CD4-positive, alpha-beta T cell treated with Interleukin-15 for 4 hours (primary cell): ENCODE measurements at places on chromosomes 7 and 10.
A peak's percentile ranks its signal among the peaks of the same experiment; 100 is the strongest.

GRCh38 chr7:32390210-32390609, 100.0 kb downstream of the LSM5 start:
- DNase-seq = no peak

DNA sequence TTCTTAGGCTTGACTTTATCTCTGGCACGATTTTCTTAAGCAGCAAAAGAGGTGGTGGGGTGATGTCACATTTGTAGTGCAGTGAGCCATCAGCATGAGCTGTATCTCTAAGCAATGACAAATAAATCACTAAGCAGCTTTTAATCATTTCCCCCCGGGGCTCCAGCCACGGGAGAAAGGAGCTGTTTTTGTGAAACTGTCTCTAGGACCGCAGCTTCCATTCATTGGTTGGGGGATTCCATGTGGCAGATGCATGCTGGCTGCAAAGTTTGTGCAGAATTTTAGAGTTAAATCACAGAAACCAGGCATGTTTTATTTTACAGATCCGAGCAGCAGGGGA, 464 bp downstream of the KIAA1217 start:
- DNase-seq = no peak

GRCh38 chr10:124288486-124288885, 130.2 kb downstream of the OAT start:
- DNase-seq = no peak

DNA sequence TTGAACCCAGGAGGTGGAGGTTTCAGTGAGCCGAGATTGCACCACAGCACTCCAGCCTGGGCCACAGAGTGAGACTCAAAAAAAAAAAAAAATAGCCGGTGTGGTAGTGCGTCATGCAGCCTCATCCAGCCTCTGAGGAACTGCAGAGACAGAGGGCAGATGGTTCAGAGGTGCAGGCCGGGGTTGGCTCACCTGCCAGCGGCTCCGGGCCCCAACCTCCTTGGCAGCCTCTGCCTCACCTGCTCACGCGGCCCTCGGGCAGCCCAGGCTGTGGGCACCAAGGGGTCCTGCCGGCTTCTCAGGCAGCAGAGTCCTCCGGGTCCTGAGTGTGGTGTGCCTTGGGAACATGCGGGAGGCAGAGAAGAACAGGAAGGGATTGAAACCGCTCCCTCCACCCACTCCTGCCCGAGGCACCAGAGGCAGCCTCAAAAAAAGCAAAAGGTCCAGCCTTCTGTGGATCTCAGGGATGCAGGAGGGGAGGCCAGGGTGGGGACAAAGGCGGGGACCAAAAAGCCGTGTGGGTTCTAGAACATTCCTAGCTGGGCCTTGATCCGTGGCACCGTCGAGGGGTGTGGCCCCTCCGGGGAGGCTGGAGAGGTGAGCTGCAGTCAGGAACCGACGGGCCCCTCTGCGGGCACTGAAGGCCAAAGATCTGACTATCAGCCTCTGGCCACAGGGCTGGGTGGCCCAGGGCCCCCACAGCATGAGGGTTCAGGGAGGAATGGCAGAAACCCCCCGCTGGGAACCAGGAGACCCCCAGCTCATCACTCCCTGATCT, 55.4 kb upstream of the DNAJB6 start:
- no peak for DNase-seq

DNA sequence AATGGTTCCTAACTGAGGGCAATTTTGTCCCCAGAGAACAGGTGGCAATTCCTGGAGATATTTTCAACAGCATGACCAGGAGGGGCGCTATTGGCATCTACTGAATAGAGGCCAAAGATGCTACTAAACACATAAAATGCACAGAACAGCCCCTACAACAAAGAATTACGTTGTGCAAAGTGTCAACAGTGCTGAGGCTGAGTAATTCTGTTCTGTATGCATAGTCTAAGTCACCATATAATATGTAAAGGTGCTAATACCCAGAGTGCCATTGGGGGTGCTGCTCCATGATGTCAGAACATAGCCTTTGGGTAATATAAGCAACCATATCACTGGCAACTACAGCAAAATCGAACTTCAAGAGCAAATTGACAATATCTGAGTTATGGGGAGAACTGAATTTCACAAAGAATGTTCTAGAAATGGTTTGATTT, 213.3 kb upstream of the PHYHIPL start:
- no peak for DNase-seq

DNA sequence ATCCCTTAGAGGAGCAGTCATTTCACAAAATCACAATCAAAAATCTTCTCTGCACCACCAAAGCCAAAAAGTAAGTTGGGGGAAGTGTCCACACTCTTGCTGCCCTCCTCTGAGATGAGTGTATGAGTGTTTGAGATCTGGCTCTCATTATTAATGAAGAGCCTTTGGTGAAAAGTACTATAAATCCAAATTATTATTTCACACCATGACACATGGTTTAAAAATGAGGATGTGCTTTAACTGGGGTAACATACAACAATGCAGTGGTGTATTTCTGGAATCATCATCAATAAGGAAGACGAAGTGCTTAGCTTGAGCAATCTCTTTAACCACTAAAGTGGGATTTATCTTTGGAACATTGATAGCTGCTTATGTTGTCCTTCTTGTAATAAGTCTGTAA, 114.2 kb upstream of the ADAM12 start:
- DNase-seq = no peak

DNA sequence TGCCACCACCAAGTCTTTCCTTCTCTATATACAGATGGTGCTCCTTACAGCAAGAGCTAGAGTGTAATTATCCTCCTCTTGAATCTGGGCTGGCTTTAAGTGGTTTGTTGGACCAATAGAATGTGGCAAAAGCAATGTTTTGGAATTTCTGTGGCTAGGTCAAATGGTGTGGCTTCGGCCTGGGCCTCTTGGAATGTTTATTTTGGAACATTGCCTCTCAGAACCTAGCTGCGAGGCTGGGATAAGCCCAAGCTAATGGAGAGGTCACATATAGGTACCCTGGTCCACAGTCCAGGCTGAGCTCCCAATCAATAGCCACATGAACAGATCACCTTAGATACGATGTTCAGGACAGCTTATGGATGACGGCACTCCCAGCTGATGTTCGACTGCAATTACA, 556.7 kb downstream of the TYW1 start:
- DNase-seq = no peak

DNA sequence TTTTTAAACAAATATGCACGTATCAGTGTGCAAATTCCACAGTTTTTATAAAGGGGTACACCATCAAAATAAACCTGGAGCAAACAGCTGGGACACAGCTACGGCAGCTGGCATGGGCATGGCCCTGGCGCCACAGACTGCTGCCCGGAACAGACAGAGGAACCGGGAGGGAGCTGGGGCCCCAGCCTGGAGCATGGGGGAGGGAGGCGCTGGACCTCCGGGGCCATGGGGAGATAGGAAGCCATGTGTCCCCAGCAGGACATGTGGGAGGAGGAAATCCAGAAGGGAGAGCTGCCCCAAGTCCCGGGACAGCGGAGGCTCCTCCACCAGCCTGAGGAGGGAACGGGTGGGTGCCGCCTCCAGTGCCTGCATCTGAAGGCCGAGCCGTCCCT, 180.1 kb downstream of the MAD1L1 start:
- DNase-seq = no peak

DNA sequence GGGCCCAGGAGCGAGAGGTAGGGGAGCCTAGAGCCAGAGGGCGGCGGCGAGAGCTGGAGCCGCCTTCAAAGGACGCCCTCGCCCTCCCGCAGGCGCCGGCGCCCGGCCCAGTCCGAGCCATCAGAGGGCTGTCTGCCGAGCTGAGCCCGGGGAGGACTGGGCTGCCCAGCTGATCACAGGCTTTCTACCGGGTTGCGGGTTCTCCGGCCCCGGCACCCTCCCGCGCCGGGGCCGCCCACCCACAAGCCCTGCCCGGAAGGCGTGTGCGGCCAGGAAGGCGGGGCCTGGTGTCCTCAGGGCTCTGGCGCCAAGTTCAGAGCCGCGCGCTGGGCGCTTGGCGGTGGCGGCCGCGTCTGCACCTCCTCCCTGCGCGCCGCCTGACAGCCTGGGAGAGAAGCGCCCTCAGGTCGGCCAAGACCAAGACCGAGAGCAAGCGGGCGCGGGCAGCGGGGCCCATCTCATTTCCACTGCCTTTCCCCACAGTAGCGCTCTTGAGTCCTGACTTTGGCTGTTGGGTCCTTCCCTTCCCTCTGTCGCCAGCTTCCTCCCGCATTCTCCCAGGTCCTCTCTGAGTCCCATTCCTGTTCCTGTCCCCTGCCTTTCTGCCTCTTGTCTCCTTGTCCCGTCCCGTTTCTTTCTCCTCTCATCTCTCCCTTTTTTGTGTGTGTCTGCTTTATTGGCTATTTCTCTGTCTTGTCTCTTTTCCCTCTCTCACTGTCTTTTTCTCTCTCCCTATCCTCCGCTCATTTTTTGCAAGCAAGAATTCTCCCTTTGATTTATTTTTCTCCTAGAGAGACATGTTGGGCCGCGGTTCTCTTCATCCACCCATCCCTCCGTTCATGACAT, 60.6 kb upstream of the MSMB start:
- DNase-seq = no peak

GRCh38 chr7:141495057-141495456, 56.2 kb upstream of the AGK start:
- DNase-seq = no peak

DNA sequence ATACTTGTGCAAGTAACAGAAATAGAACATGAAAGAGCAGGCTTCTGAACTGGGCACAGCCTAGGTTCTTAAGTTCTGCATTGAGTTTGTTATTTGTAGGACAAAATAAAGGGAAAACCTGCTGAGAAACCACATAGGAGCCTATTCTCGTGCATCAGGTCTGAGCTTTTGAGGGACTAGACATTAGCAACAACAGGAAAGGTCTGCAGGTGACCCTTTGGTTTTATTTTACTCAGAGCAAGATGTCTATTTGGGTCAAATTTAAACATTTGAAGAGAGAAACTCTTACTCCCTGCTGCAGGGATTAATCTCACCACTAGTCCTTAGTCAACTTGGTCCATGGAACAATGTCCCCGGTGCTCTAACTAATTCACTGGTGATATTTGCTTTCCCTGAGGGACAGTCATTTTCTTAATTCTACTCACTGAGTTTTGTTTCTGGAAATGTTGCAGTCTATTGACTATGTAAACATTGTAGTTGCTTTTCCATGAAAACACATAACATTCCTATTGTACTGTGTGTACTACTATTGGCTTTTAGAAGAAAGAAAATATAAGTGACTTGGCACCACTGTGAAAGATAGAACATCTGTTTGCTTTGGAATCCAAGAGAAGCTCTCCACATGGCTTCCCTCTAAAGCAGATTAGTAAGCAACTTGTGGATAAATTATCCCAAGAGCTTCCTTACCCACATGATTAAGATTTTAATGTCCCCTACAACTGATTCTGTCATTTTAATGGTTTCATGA, 108.2 kb downstream of the CHRM2 start:
- DNase-seq = no peak

DNA sequence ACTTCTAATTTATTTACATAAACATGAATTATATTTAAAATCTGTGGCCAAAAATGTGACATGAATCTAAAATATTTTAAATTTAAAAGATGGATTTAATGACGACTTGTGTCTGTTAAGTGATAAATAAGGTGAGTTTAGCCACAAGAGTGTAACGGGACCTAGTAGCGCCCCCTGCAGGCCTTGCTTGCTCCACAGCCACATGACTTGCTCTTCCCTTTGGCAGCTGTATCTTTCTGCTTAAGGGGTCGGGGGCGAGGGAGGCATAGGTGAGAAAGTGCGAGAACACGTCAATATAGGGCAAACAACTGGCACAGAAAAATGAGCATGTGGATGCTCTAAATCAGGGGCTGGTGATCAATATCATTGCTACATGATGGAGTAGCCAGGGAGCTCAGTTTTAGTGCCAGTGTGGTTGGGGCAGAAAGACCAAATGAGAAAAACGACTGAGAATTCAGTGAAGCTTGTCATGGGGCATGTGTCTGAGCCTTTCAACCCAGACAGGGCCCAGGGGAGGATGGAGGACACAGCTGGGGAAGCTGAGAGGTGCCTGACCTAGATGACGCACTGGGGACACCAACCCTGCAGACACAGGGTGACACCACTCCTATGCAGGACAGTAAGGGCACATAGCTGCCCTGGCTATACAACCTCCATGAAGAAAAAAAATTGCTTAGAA, 49.8 kb downstream of the PAXIP1 start:
- peak; percentile 70 for DNase-seq

DNA sequence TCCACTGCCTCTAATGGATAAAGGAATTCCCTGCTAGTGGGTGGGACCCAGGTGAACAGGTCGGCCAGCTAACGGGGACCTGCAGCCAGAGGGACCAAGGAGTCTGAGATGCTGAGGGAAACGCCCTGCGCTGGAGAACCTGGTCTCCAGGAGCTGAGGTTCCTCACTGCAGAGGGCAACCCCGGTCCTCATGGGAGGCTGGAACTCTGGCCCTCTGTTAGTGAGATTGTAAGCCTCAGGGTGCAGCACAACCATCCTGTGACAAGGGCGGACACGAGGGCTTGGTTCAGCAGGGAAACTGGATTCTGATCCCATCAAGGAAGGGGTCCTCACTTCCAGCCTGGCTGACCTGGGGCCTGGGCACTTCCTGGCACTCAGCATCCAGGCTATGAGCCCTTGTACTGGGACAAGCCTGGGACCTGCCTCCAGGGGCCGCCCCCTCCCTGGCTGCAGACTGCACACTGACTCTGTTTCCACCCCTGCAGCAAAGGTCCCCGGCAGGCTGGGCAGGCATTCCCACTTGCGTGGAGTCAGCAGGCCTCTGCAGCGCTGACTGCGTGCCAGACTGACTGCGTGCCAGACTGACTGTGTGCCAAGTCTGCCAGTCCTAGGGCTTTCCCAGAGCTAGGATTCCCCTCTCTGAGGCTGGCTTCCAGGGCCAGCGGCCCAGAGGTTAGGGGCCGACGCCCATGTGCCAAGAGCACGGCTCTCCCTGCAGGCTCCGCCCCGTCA, 143.2 kb downstream of the MAPK8 start:
- DNase-seq = no peak
